ENCODE measurements at places on chromosomes 13 and 19. TPM values are rescaled to one million over a fixed set of nuclear protein-coding genes. Genes with fewer than 3 reads are reported as not detected.

GRCh38 chr13:90968166-90968904 lies 379.2 kb upstream of the MIR17HG start:
- no peaks in the 10 kb centered on the region for H3K27me3 ChIP-seq
- no peaks in the 10 kb centered on the region for H3K4me1 ChIP-seq
- no peaks in the 10 kb centered on the region for H3K36me3 ChIP-seq
- no peak overlapping the region for H3K27ac ChIP-seq

GRCh38 chr13:22256111-22256639 lies 585.3 kb downstream of the FGF9 start:
- no peaks in the 10 kb centered on the region for H3K27me3 ChIP-seq
- H3K36me3 ChIP-seq, result no peaks in the 10 kb centered on the region
- no peak overlapping the region for H3K27ac ChIP-seq
- no peaks in the 10 kb centered on the region for H3K4me1 ChIP-seq

The CACNA1A gene
- total RNA-seq, result 0.04 TPM

DNA sequence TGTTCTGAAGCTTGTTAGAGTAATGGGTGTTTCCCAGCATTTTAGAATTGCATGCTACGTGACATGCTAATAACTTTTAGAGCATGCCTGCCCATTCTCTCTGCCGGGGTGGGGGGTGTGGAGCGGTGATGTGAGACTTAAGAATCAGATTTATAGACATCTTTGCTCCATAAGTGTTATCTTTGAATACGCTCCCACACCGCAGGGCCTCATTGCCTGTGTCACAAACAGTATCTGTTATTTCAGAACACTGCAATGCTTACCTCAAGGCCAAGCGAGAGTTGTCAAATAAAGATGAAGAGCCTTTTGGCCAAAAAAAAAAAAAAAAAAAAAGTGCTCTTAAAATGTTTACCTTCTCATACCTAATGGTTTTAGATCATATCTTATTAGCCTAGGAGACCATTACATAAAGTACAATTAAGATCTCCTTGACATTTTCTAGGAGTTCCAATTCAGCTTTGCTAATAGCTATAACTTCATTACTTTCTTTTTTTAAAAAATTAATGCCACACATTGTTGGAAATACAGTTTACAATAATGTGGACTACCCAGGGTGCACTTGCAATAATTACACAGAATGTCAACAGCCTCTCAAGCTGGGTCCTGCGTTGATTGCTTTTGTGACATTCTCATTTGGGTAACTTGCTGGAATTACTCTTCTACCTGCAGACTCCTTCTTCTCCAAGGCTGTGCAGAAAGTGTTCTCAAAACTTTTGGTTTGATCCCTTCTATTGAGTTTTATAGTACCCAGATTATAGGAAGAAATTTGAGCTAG lies 525.3 kb downstream of the KLF12 start:
- H3K4me3 ChIP-seq, result no peak overlapping the region
- H3K27ac ChIP-seq, result no peak overlapping the region
- no peak for DNase-seq
- H3K27me3 ChIP-seq, result no peaks in the 10 kb centered on the region

The KIR3DL2 gene
- total RNA-seq, result not detected

The AMER2 gene
- total RNA-seq, result not detected

The MEIOSIN gene
- 1.5 TPM for total RNA-seq

DNA sequence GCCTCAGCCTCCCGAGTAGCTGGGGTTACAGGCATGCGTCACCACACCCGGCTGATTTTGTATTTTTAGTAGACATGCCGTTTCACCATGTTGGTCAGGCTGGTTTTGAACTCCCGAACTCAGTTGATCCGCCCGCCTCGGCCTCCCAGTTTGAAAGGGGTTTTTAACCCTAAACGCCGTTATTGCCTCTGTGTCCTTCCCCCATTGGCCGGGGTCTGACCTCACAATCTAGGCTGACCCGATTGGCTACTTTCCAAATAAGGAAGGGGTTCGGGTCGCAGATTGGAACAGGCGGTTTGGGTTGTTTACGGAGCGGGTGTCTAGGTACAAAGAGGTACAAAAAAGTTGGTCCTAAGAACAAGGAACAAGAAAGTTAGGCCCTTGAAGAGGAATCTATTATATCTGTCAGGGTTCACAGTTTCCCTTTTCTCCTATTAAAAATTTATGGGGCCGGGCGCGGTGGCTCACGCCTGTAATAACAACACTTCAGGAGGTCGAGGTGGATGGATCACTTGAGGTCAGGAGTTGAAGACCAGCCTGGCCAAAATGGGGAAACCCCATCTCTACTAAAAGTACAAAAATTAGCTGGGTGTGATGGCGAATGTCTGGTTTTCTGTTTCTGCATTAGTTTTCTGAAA lies 1.0 kb downstream of the ZNF253 start:
- H3K36me3 ChIP-seq, result no peaks in the 10 kb centered on the region
- peak overlapping the region; percentile 94 for H3K27ac ChIP-seq
- peak; percentile 74 for DNase-seq
- H3K4me1 ChIP-seq, result no peaks in the 10 kb centered on the region

The ETV2 gene
- total RNA-seq, result 2.9 TPM

- H3K36me3 ChIP-seq, result peaks cover 21% of the 10 kb centered on the region
- no peak overlapping the region for H3K4me3 ChIP-seq
- H3K27ac ChIP-seq, result no peak overlapping the region
Measured at GRCh38 chr13:99214731-99215130, 14.1 kb downstream of the UBAC2 start.

The ELSPBP1 gene
- total RNA-seq, result not detected

- no peaks in the 10 kb centered on the region for H3K36me3 ChIP-seq
- H3K4me3 ChIP-seq, result no peak overlapping the region
- no peaks in the 10 kb centered on the region for H3K27me3 ChIP-seq
- H3K27ac ChIP-seq, result no peak overlapping the region
Measured at GRCh38 chr19:22807061-22807835, 23.3 kb upstream of the ZNF99 start.

DNA sequence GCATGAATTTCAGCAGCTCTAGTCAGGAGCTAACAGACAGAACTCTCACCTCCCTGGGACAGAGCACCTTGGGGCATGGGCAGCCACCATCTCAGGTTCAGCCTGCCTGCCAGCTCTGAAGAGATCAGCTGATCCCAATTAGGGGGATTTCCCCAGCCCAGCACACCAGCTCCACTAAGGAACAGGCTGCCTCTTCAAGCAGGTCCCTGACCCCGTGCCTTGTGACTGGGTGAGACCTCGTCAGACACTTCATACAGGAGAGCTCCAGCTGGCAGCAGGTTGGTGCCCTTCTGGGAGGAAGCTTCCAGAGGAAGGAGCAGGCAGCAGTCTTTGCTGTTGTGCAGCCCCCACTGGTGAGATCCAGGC lies 84.5 kb upstream of the UFM1 start:
- no peaks in the 10 kb centered on the region for H3K27me3 ChIP-seq
- H3K4me1 ChIP-seq, result no peaks in the 10 kb centered on the region
- no peak overlapping the region for H3K27ac ChIP-seq
- no peak overlapping the region for H3K4me3 ChIP-seq
- H3K36me3 ChIP-seq, result no peaks in the 10 kb centered on the region
- no peak for DNase-seq

The MAP4K1 gene
- 3.2 TPM for total RNA-seq

DNA sequence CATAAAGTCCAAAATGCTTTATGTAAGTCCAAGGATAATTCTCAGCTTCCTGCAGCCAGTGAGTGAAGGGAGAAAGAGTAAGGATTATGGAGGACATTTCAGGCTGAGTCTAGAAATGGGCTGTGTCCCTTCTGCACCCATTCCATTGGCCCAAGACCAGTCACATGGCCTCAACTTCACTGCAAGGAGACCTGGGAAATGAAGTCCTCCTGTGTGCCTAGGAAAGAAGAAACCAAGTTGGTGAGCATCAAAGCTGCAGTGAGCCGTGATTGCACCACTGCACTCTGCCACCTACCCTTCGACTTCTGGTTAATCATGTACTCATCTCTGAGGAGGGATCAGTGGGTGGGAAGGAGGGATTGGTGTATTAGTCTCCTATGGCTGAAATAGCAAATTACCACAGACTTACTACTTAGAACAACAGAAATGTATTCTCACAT lies 3.6 kb upstream of the CD37 start:
- 0 out of 3 replicates have a peak, but pooled peaks cover 3% of the 10 kb centered on the region for H3K36me3 ChIP-seq
- H3K27ac ChIP-seq, result no peak overlapping the region
- no peaks in the 10 kb centered on the region for H3K27me3 ChIP-seq
- H3K4me1 ChIP-seq, result peaks cover 45% of the 10 kb centered on the region

GRCh38 chr19:55656988-55657747 lies 2.3 kb downstream of the U2AF2 start:
- peak overlapping the region; percentile 100 for H3K27ac ChIP-seq
- no peak for DNase-seq
- H3K4me1 ChIP-seq, result peaks cover 44% of the 10 kb centered on the region
- H3K4me3 ChIP-seq, result peak overlapping the region; percentile 70
- peaks cover 74% of the 10 kb centered on the region for H3K36me3 ChIP-seq

DNA sequence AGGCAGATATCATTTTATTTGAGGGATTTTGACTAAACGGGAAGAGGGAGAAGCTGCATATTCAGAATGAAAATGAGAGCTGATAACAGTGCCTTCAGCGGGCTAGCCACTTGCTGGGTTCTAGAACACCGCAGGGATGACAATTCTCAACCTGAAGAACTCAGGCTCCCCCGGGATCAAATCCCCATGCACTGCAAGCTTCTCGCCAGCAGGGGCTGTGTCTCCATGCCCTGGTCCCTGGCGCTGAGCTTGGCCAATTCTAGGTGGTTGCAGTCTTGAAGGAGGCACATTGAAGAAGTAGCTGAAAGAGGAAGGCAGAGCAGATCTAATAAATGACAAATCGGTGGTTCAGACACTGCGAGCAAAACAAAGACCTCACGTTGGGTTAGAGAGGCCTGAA lies 128.7 kb downstream of the UQCRFS1 start:
- H3K36me3 ChIP-seq, result no peaks in the 10 kb centered on the region
- no peak overlapping the region for H3K4me3 ChIP-seq
- no peaks in the 10 kb centered on the region for H3K4me1 ChIP-seq

DNA sequence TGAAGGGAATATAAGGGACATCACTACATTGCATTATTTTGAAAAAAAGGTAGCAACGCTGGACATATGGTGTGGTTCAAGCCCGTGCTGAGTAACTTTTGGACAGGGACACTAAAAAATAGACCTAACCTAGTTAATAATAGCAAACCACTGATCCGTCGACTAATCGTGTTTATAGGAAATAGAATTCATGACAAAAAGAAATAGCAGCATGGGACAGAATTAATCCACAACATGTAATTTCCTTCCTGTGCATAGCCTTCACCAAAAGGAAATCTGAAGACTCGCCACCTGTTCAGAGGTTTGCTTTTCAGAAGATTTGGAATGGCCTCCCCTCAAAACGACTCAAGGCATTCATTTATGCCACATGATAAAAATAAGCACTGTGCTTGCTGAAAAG lies 128.7 kb downstream of the FGF14 start:
- DNase-seq, result no peak
- H3K27me3 ChIP-seq, result no peaks in the 10 kb centered on the region
- H3K4me3 ChIP-seq, result no peak overlapping the region
- H3K4me1 ChIP-seq, result no peaks in the 10 kb centered on the region
- no peak overlapping the region for H3K27ac ChIP-seq

- H3K27ac ChIP-seq, result no peak overlapping the region
- no peaks in the 10 kb centered on the region for H3K27me3 ChIP-seq
- H3K36me3 ChIP-seq, result no peaks in the 10 kb centered on the region
- no peak for DNase-seq
- no peak overlapping the region for H3K4me3 ChIP-seq
Measured at GRCh38 chr19:46630586-46631205, 5.3 kb downstream of the GNG8 start.

Measured in K562 (cell line).